ENCODE measurements at places on chromosomes 7 and 10. TPM values are rescaled to one million over a fixed set of nuclear protein-coding genes. Genes with fewer than 3 reads are reported as not detected.

DNA sequence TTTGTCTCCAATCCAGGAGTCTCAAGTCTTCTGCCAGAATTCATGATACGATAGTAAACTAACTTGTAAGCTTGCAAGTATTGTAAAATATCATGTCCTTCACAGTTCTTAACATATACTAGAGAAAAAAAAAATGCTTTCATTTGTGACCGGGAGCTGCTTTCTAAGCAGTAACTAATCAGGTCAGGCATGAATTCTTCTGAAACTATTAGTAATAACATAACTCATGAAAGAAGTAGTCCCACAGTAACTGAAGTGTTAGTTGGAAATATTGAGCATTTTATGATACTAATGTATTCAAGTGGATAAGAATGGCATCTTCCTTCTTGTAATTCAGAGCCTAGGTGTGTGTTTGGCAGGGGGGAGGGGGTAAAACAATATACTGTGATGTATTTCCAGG, 665.6 kb downstream of the DNAJB9 start:
- no peak for DNase-seq

- no peak for DNase-seq
These were observed 32.6 kb upstream of the HERPUD2 start for GRCh38 chr7:35727571-35727970.

DNA sequence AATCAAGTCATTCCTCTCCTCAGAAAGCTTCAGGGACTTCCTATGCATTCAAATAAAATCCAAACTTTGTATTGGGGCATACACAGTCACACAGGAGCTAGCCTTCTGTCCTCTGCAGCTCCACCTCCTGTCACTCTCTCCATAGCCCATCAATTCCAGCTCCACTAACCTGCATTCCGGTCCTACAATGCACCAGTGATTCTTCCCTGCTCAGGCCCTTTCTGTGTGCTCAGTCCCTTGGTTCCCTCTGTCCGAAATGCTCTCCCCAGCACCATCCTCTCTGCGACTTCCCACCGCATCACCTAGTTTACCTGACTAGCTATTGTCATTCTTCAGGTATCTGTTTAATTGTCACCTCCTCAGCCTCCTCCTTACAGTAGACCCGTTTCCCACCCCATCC, 26.4 kb upstream of the YAE1 start:
- DNase-seq = no peak

DNA sequence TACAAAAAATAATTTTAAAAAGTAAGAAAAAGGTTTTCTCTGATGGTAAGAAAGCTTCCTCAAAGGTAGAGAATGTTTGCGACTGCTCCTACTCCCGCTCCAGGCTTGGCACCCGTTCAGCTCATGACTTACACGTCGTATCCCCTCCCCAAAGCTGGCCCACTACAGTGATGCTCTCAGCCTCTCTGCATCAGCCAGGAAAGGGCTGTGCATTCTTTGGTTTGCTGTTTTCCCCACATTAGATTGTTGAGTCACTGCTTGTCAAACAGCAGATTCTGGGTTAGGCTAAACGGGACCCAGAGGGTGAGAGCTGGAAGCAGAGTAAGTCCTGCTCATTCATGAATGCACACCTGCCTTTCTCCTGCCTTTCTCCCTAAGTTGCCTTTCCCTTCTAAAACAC, 54.7 kb upstream of the NMT2 start:
- no peak for DNase-seq

DNA sequence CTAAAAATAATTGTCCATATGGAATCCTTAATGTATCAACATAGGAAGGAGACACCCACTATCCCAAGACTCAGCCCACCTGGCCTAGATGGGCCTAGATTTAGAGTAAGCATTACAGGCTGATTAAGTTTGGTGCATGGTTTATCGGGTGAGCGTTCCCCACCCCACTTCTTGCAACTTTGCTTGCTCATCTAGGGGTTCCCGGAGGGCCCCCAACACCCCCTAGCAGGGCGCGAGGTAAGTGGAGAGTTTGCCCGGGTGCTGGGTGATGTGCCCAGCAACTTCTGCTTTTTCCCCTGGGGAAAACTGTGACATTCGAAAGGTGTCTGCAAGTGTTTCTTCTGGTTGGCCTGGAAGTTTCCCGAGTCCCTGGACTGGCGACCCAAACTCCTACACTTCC, 31.7 kb downstream of the SKIDA1 start:
- no peak for DNase-seq

DNA sequence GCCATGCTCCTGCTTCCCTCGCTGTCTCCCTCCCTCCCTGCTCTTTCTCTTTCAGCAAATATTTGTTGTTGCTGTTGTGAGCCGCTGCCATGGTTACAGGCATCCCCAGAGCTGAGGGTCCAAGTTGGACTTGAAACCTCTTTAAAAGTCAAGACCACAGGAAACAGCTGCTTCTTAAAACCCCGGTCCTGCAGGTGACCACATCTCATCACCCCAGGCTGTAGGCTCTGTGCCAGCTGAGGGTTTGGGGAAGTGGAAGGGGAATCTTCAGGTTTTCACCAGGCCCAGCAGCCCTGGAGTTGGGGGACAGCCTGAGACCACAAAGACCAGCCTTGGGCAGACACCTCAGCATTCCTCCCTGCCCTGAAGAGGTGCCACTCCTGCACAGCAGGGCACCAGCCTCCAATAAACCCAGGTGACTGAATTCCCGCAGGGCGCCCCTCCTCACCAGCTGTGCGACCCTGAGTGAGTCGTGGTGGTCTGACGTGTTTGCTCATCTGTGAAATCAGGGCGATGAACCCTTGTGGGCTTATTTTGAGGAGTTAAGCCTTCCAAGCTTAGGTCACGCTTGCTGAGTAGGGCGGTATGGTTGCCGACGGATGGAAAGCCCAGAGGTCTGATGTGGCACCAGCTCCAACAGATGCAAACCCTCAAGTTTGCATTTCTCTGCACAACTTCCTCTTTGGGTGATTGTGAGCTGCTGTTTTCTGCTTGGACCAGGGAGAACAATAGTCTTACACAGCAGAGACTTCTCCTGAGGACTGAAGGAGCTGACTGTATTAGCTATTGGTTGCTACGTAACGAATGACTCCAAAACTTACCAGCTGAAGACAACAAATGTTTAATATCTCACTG, 24.8 kb downstream of the NPTX2 start:
- DNase-seq = no peak

Gene IDI2
- total RNA-seq = not detected

Gene SRRM3
- 17.2 TPM for total RNA-seq

Gene FKBP6
- not detected for total RNA-seq

Gene LRIT1
- not detected for total RNA-seq

Gene INHBA
- total RNA-seq = 1.5 TPM

All from left ventricle myocardium superior (tissue), 1 donor.